Mucosa of descending colon (tissue), 3 donors: ENCODE measurements at places on chromosomes 2 and 18. TPM values are rescaled to one million over a fixed set of nuclear protein-coding genes. Genes with fewer than 3 reads are reported as not detected.
A peak's percentile ranks its signal among the peaks of the same experiment; 100 is the strongest.

Gene ABCB11
- 21.7 TPM for total RNA-seq

Gene TLX2
- 0.51 TPM for total RNA-seq

Gene FAM98A
- total RNA-seq, result 18.6 TPM

- DNase-seq, result no peak
Measured at GRCh38 chr2:28296904-28297303, 95.8 kb upstream of the FOSL2 start.

- DNase-seq, result peak; percentile 43
Measured at GRCh38 chr2:46814160-46814961, 101.2 kb downstream of the MCFD2 start.

DNA sequence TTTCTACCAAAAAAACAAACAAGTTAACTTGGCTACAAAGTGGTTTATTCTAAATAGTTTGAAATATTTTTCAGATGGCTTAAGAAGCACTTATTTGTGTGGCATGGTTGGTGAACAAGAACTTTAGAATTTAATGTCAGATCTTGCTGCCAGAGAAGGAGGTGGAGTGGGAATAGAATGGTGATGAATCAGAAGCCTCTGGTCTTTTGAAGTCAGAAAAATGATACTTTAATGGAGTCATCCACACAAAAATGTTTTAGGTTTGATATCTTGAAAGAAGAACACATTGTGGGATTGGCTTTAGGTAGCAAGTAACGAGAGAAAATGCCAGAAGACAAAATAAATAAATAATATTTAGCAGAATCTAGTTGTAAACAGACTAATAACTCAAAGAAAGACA is 243.1 kb upstream of the FANCL start:
- no peak for DNase-seq

GRCh38 chr2:25707927-25708590 is 34.7 kb upstream of the DTNB start:
- no peak for DNase-seq
